CD8-positive, alpha-beta memory T cell (primary cell): ENCODE measurements at places on chromosomes 4 and X.

- no peak for DNase-seq
Observed at GRCh38 chrX:75968293-75968692, 183.2 kb upstream of the MAGEE2 start.

- no peak for DNase-seq
Observed at GRCh38 chr4:76696109-76696508, 201.8 kb downstream of the SOWAHB start.

DNA sequence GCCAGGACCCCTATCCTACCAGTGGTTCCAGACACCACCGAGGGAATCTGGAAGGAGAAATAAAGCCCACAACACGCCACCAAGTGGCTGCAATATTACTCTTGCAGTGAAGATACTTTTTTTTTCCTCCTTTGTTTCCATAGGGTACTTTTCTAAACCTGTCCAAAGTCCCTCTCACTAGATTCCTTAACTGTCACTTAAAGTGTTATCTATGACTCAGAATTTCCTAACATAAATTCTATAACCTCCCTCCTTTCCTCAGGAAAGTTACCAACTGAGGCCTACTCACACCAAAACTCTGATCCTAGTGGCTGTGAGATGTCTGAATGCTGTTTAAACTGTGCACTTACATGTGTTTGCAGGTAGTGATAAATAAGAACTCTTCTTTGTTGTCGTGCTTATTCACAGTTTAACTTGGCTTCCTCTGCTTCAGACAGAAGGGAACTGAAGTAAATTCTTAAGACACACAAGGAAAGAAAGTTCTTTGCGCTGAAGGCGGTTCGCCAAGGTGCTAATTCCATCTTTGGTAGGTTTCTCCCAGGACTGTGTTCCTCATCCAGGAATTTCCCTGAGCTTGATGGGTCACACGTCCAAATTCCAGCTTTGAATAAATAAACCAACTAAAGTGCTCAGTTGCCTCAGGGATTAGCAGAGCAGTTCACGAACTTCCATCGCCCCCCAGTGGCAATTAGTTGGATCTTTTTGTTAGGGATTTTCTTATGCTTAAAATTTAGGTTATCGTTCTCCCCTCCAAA, 10.7 kb upstream of the HCCS start:
- DNase-seq = no peak

DNA sequence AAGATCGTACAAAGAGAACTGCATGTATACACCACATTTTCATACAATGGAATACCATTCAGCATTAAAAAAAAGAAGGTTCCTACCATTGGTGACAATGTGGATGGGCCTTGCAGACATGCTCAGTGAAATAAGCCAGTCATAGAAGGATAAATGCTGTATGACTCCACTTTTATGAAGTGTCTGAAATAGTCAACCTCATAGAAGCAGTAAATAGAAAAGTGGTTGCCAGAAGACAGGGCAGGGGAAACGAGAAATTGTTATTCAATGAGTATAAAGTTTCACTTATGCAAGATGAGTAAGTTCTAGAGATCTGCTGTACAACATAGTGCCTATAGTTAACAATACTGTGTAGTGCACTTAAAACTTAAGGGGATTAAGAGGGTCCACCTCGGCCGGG, 257.5 kb upstream of the FTHL17 start:
- DNase-seq = no peak

DNA sequence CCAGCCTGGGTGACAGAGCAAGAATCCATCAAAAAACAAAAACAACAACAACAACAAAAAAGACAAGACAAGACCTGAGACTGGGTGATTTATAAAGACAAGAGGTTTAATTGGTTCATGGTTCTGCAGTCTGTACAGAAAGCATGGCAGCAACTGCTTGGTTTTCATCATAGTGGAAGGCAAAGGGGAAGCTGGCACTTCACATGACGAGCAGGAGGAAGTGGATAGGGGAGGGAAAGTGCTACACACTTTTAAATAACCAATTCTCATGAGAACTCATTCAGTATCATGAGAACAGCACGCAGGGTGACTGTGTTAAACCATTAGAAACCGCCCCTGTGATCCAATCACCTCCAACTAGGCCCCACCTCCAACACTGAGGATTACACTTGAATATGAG, 28.4 kb upstream of the SLC10A7 start:
- DNase-seq = no peak

- DNase-seq = no peak
Observed at GRCh38 chrX:133254666-133255065, 36.5 kb upstream of the TFDP3 start.

- DNase-seq = no peak
Observed at GRCh38 chrX:17960891-17961290, 99.8 kb upstream of the RAI2 start.

DNA sequence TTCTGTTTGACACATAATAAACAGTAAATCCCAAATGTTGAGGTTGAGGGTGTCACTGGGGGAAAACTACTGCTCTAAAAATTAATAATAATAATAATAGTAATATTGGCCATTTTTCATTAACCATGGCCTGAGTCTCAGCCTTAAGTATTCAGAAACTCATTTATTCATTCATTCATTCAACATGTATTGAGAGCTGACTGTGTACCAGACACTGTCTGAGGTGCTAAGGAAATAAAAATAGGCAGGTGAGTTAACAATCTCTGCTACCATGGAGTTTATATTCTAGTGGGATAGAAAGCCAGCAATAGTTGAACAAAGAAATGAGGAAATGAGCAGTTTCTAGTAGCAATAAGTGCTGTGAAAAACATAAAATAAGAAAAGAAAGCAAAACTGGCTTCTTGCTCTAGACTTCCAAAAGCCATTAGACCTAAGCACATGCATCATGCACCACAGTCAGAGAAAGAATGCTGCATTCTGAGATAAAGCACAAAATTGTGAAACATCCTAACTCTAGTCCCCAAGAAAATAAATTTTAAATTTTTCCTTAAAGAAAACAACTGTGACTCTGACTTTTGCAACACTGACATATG, 278.7 kb downstream of the RCHY1 start:
- DNase-seq = no peak

GRCh38 chr4:176053785-176054184, 11.9 kb upstream of the WDR17 start:
- DNase-seq = no peak

DNA sequence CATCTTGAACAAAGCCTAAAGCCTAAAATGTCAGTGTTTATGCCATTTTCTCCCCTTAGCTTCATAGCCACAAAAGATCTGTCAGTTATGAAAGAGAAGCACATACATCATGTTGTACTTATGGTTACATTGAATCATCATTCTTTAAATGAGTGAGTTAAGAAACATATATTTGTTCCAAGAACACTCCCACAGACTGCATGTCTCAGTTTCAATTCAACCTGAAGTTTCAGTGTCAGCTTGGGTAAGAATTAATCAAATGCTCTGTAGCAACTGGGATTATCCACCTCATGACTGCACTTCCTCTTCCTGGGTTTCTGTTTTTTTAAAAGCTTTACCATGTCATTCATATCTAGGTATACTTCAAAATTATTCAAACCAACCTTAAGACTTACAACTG, 3.9 kb upstream of the TMPRSS11B start:
- no peak for DNase-seq

- DNase-seq = no peak
Observed at GRCh38 chrX:124619710-124620109, 273.3 kb downstream of the SH2D1A start.

DNA sequence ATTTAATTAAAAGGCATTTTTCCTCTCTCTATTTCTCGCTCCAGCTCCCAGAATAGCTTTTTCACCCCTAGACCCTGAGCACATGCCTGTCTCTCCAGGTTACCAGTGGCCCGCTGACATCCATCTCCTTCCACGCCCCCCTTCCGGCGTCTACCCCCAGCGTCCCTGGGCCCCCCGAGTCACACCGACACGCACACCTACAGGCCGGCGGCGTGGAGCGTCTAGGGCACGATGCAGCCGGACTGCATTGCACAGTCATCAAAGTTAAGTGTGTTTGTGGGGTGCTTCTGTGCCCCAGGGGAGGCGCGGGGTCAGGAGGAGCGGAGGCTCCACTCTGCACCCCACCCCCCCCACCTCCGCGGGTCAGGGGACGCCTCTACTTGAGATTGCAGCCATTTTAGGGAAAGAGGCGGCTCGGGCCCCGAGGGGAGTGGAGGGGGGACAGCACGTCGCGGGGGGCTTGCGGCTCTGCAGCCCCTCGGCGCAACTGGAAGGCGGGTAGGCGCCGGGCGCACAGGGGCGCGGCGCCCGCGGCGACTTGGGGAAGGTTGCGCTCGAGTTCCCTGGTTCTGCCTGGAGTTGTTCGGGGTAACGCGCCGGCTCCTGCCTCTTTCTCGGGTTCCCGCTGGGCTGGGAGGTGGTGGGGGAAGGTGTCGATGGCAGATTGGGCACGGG, 112.7 kb downstream of the DHX15 start:
- DNase-seq = no peak

DNA sequence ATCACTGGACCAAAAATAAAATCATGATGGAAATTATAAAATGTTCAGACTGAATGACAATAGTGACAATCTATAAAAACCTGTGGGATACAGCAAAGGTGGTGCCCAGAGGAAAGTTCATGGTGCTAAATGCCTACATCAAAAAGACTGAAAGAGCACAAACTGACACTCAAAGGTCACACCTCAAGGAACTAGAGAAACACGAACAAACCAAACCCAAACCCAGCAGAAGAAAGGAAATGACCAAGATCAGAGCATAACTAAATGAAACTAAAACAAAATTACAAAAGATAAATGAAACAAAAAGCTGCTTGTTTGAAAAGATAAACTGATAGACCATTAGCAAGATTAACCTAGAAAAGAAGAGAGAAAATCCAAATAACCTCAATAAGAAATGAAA, 78.7 kb downstream of the ANAPC10 start:
- DNase-seq = no peak

- peak; percentile 36 for DNase-seq
Observed at GRCh38 chrX:54891573-54891972, 29.1 kb upstream of the TRO start.

DNA sequence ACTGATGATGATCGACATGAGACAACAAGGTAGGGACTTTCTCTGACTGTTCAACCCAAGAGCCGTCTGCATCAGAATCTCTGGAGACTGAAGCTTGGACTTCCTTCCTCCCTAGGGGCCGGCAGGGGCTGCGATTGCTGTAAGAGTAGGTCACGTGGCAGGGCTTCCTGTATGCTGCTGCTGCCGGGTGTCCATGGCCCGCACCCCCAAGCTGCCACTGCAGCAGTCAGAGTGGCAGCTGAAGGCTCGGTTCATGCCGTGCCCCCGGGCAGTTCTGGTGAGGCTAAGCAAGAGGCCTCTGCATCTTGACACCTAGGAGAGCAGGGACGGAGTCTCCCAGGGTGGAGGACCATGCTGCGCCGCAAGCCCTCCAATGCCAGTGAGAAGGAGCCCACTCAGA, at the start of gene SASH3:
Gene SASH3, plus strand, starts transcription at position 203 of the 400 bp plus-strand sequence. Its CDS starts 149 bp downstream, at position 352.
- DNase-seq = peak; percentile 44
